ENCODE measurements at places on chromosomes 4 and X.

- no peak for DNase-seq
- H3K36me3 ChIP-seq = no peaks in the 10 kb centered on the region
- no peak overlapping the region for H3K27ac ChIP-seq
- H3K4me3 ChIP-seq = no peak overlapping the region
These were observed 129.7 kb upstream of the SMAD1 start for GRCh38 chr4:145351922-145352321.

- no peak overlapping the region for H3K4me3 ChIP-seq
- no peaks in the 10 kb centered on the region for H3K4me1 ChIP-seq
- DNase-seq = no peak
- H3K27me3 ChIP-seq = no peaks in the 10 kb centered on the region
- H3K36me3 ChIP-seq = no peaks in the 10 kb centered on the region
- no peak overlapping the region for H3K27ac ChIP-seq
These were observed 204.1 kb downstream of the BCOR start for GRCh38 chrX:39893417-39894338.

GRCh38 chr4:1502501-1502886, 96.3 kb upstream of the NKX1-1 start:
- no peaks in the 10 kb centered on the region for H3K27me3 ChIP-seq
- no peaks in the 10 kb centered on the region for H3K4me1 ChIP-seq
- no peaks in the 10 kb centered on the region for H3K36me3 ChIP-seq
- no peak overlapping the region for H3K27ac ChIP-seq

DNA sequence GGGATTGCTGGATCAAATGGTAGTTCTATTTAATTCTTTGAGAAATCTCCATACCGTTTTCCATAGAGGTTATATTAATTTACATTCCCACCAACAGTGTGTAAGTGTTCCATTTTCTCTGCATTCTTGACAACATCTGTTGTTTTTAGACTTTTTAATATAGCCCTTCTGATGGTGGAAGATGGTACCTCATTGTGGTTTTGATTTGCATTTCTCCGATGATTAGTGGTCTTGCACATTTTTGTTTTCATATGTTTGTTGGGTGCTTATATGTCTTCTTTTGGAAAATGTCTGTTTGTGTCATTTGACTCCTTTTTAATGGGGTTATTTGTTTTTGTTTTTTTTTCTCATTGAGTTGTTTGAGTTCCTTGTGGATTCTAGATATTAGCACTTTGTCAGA, 75.3 kb upstream of the PUDP start:
- no peak overlapping the region for H3K27ac ChIP-seq
- no peak for DNase-seq
- no peaks in the 10 kb centered on the region for H3K4me1 ChIP-seq
- no peak overlapping the region for H3K4me3 ChIP-seq

DNA sequence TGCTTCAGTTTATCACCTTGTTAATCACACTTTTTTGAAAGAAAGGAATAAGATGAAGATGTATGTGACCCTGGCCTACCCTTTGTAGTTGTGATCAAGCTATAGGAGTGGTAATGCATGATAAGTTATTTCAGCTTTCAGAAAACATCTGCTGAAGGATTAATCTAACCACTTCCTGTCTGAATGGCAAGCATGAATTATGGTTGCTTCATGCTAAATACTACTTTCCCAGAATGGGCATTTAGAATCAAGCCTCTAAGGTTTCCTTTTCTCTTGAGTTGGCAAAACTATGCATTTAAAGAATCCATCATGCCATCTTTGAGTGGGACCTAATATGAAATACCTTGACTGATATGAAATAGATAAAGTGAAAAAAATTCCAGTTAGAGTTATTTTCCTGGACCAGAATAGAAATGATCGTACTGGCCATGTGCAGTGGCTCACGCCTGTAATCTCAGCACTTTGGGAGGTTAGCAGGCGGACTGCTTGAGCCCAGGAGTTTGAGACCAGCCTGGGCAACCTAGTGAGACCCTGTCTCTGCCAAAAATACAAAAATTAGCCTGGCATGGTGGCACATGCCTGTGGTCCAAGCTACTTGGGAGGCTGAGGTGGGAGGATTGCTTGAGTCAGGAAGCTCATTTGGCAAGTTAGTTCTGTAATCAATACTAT, 59.1 kb downstream of the ANXA3 start:
- H3K36me3 ChIP-seq = peaks cover 7% of the 10 kb centered on the region
- H3K27ac ChIP-seq = no peak overlapping the region
- DNase-seq = no peak
- H3K4me1 ChIP-seq = no peaks in the 10 kb centered on the region
- H3K27me3 ChIP-seq = no peaks in the 10 kb centered on the region

Data from tibial artery (tissue), 4 donors.